ENCODE measurements at places on chromosomes 16 and 17.

GRCh38 chr16:4505356-4506147 is 29.4 kb downstream of the HMOX2 start:
- DNase-seq, result no peak

- no peak for DNase-seq
Observed at GRCh38 chr17:4305224-4305623, 41.4 kb upstream of the ANKFY1 start.

GRCh38 chr16:78478267-78478861 is 378.9 kb downstream of the WWOX start:
- DNase-seq, result no peak

DNA sequence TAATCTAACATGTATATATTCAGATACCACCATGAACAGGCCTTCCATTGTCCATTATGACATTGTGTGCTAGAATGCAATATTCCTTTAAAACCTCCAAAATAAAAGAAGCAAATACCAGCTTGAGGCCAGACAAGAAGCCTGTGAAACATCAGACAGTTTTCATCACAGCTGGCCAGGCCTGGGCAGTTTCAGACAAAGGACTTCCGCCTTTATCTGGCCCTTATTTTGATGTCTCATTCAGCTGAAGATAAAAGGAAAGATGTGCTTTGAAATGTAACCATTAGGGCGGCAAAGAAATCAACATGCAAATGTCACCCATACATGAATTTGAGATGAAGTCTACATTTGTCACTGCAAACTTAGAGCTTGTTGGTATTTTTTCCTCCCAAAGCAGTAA is 737.5 kb downstream of the KCNJ2 start:
- no peak for DNase-seq

- no peak for DNase-seq
Observed at GRCh38 chr16:4648917-4649316, 24.3 kb downstream of the MGRN1 start.

DNA sequence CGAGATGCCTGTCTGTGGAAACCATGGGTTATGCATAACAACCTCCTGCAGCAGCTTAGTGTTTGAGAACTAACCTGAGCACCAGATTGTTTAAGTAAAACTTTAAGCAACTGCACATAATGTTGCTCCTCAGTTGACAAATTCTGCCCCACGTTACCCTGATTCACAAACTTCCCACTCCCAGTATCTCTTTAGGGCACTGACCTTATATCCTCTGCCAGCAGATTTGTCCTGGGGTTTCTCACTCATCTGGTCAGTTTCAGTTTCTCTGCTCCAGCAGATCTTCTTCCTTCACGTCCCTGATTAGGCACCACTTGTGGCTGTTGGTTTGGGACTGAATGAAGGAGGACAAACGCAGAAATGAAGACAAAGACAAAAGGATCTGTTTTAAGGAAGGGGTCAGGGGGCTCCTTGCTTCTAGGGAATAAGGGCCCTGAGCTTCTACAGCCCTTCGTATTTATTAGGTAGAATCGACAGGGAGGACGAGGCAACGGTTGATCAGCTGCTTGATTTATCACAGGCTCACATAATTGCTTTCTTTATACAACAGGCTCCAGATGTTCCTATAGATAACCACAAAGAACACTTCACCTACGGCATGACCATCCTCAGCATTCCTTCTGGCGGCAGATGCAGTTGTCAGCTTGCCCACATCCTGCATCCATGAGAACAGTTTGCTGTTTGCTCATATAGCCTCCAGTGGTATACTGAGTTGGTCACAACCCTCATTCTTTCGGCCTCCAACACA is 13.5 kb upstream of the ZNF689 start:
- DNase-seq, result no peak

GRCh38 chr17:6177941-6178694 is 107.9 kb downstream of the WSCD1 start:
- DNase-seq, result no peak

DNA sequence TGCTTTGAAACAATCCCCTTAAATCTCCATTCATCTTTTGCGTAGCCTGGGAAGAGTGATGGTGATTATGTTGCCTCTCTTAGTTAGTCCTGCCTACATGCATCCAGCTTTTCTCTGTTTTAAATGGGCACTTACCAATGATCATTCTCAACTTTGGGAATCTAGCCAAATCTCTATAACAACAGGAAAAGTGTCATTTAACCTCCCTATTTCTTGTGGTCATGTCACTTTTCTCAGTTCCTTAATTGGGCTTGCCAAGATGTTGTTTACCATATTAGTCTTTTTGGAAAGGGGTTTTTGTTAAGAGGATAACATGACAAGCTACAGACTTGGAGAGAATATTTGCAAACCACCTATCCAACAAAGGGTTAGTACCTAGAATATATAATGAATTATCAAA is 15.6 kb upstream of the CLEC10A start:
- DNase-seq, result no peak

DNA sequence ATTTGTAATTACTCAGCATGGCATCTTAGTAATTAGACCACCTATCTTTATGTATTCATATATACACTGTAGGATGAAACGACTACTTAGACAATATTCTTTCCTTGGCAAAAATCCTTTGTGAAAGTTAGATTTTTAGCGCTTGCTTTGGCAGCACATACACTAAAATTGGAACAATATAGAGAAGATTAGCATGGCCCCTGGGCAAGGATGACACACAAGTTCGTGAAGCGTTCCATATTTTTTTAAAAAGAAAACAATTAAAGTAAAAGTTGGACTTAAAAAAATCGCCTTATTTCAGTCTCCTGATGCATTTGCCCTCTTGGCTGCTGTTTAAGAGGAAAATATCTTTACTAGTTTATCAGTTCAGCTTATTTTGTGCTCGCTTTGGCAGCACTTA is 10.5 kb downstream of the IGSF6 start:
- DNase-seq, result no peak

DNA sequence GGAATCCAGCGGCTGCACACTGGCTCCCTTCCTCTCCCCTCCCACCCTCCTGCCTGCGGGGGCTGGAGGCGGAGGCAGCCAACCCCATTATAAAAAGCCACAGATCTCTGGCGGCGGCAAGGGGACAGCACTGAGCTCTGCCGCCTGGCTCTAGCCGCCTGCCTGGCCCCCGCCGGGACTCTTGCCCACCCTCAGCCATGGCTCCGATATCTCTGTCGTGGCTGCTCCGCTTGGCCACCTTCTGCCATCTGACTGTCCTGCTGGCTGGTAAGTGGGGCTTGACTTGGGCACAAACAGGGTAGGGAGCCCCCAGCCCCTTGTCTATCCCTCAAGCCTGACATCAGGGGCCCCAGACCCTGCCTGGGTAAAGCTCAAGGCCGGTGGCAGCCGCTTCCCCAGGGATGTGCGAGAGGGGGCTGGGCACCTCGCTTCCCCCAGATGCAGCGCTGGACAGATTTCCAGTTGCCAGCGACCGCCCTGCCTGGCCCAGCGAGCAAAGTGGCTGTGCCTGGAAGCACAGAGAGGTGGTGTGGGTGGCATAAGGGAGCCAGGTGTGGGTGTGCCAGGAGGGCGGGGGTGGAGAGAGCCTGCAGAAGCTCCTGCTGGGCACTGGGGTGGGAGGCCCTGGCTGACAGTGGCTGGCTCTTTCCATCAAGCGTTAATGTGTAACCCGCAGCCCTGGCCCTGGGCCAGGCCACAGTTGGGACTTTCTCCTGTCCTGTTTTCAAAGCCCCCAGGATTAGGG is at the start of gene CX3CL1:
Gene CX3CL1, plus strand, starts transcription at position 119 of the 745 bp plus-strand sequence. Its CDS starts 79 bp downstream, at position 198.
- DNase-seq, result no peak

- DNase-seq, result no peak
Observed at GRCh38 chr17:76725580-76726230, 701 bp downstream of the JMJD6 start.

DNA sequence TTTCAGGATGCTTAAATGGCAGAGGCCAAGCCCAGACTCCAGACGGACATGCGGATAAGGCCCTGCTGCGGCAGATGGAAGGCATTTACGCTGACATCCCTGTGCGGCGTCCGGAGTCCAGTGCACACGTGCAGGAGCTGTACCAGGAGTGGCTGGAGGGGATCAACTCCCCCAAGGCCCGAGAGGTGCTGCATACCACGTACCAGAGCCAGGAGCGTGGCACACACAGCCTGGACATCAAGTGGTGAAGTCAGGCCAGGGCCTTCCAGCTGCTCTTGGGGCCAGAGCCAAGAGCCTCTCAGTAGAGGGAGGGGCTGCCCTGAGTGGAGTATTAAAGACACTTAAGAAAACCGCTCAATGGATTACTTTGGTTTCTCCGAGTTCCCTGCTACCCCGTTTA is 29.4 kb downstream of the NARF start:
- no peak for DNase-seq

GRCh38 chr16:85291302-85292148 is 179.3 kb upstream of the CIBAR2 start:
- no peak for DNase-seq

GRCh38 chr16:54847207-54847606 is 83.5 kb upstream of the IRX5 start:
- DNase-seq, result no peak

- no peak for DNase-seq
Observed at GRCh38 chr17:72642720-72643119, 449.8 kb downstream of the SLC39A11 start.

- DNase-seq, result no peak
Observed at GRCh38 chr17:17180741-17181525, 25.2 kb downstream of the PLD6 start.

DNA sequence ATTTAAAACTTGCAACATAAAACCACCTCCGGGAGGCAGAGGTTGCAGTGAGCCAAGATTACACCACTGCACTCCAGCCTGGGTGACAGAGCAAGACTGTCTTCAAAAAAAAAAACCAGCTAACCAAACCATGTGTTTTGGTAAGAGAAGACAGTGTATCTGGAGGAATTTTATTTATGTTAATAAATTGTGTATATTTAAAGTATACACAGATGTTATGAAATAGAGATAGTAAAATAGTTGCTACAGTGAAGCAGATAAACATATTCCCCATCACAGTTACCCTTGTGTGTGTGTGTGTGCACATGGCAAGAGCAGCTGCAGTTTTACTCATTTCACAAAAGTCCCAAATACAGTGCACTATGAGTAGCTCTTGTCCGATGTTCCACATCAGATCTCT is 54.8 kb upstream of the CRISPLD2 start:
- DNase-seq, result no peak

DNA sequence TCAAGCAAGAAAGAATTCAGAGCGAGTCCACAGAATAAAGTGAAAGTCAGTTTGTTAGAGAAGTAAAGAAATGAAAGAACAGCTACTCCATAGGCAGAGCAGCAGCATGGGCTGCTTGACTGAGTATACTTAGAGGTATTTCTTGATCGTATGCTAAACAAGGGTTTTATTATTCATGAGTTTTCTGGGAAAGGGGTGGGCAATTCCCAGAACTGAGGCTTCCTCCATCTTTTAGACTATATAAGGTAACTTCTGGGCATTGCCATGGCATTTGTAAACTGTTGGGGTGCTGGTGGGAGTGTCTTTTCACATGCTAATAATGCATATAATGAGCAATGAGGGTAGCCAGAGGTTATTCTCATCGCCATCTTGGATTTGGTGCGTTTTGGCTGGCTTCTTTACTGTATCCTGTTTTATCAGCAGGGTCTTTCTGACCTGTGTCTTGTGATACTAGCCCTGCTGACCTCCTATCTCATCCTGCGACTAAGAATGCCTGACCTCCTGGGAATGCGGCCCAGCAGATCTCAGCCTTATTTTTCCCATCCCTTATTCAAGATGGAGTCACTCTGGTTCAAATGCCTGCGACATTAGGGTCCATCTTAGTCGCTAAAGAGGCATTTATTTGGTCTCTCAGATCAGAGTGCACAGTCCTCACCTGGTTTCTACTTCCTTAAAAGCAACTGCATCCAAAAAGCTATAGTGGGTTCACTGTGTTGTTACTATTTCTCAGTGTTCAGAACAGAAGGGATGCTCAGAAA is 100.6 kb upstream of the CACNG5 start:
- DNase-seq, result no peak

- DNase-seq, result no peak
Observed at GRCh38 chr16:53779186-53779585, 75.2 kb downstream of the FTO start.

- DNase-seq, result no peak
Observed at GRCh38 chr17:38418693-38419507, 9.4 kb upstream of the ARHGAP23 start.

DNA sequence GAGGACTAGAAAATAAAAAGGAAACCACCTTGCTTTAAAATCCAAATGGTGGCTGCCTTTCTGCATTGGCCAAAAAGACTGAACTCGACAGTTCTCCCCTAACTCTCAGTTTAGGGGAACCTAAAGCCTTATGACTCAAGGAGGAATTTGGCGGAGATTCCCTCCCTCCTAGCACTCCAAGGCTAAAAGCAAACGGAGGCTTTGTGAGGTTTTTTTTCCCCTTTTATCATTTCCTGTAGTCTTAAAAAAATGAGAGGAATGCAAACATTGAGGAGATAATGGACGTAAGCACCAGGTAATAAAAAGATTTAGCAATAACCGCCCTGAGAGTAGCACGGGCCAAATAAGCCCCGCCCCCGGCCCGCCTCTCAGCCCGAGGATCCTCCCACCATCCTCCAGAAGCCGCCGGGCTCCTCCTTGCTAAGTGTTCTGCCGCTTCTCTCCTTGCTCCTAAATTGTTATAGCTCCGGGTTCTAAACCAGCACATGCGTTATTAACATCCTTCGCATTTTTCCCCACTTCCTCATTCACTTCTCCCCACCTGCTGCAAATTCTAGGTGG is 5.8 kb upstream of the KIFC3 start:
- no peak for DNase-seq

DNA sequence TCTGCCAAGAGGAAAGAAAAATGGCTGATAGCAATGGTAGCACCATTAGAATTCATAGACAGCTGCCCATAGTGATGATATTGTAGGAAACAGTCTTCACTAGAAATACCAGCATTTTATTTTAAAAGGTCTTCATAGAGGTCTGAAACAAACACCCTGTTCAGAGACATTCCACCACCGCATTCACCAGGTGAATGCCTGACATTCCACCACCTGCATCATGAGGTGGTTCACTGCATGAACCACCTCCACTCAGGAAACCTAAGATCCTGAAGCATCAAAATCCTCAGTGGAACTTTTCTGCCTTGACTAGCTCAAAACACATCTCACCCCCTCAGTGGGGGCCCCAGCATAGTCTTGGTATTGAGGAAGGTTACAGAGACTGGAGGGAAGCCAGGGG is 91.5 kb upstream of the COX10 start:
- no peak for DNase-seq

- no peak for DNase-seq
Observed at GRCh38 chr16:68227850-68228553, 7.9 kb downstream of the ESRP2 start.

GRCh38 chr17:49859991-49860953 is 12.4 kb upstream of the TAC4 start:
- DNase-seq, result no peak
